ENCODE measurements at places on chromosomes 7 and 10.

- no peak for DNase-seq
These were observed 309.2 kb downstream of the FGFR2 start for GRCh38 chr10:121288864-121289661.

DNA sequence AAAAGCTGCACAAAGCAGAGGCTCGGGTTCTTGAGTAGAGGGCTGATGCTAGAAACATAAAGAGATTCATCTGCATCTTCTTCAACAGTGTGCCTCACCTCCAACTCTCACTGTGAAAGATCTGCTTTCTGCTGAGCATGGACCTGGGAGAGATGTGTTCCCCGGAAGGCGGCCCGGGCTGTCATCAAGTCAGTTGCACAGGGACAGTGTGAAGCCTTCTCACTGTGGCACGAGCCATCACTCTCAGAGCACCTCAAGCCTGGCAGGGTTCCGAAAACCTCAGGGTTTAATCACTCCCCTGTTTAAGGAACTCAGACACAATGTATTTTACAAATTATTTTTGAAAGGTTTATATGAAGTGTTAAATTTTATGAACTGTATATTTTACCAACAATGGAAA, 98.7 kb downstream of the RBM20 start:
- DNase-seq = no peak

- DNase-seq = peak; percentile 29
These were observed 4.5 kb upstream of the PLXNA4 start for GRCh38 chr7:132580717-132581285.

DNA sequence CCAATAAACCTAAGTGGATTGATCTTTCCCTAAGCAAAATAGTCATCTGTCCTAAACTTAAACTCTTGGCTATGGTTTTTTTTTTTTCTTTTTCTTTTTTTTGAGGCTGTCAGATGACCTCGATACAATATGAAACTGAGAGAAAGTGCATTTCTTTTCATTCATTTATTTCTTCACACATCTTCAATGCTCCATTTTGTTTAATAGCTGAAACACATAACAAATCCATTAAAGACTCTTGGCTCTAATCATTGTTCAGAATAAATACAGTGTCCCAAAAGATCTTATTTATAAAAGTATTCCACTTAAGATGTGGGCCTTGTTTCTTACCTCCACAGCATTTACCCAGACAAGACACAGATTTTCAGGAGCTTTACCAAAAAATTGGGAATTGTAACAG, 195.5 kb downstream of the TRIL start:
- no peak for DNase-seq

GRCh38 chr10:5888351-5888750, 1.3 kb downstream of the ANKRD16 start:
- no peak for DNase-seq

DNA sequence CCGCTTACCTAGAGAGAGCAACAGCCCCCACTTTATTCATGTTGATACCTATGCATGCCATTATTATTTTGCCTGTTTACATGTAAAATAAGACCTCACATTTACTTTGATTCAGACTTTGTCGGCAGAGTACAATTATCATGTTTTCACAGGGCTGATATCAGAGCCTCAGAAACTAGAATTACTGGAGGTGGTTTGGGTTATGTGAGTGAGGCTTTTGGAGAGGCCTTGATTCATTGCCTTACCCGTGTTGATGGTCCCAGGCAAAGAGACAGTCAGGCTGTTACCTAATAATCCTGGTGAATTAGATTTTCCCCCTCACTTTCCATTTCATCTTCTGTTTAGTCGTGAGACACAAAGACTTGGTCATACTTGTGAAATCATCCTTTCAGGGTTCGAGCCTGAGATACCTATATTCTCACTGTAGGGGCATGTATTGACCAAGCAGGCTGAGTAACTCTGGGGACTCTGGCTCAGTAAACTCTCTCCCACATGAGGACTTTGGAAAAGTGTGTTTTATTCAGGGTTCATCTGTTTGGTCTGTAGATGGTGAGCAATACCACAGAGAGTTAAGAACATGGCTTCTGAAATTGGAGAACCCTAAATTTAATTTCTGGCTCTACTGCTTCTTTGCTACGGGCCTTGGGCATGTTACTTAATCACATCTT, 150.9 kb downstream of the CELF2 start:
- no peak for DNase-seq

DNA sequence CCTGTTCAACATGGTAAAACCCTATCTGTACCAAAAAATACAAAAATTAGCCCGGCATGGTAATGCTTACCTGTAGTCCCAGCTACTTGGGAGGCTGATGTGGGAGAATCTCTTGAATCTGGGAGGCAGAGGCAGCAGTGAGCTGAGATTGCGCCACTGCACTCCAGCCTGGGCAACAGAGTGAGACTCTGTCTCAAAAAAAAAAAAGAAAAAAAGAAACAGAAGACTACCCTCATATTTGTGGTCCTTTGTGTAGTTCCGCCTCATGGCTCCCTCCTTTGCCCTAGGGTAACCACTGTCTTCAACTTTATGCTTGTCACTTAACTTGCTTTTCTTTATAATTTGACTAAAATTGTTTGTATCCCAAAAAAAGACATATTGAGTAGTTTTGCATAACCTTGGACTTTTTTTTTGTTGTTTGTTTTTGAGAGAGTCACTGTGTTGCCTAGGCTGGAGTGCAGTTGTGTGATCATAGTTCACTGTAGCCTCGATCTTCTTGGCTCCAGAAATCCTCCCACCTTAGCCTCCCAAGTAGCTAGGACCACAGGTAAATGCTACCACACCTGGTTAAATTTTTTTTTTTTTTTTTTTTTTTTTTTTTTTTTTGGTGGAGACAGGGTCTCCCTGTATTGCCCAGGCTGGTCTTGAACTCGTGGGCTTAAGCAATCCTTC, 3.7 kb downstream of the ZNF487 start:
- no peak for DNase-seq

- DNase-seq = no peak
These were observed 226.3 kb upstream of the NPVF start for GRCh38 chr7:25454562-25455041.

GRCh38 chr10:50552771-50553535, 70.8 kb downstream of the SGMS1 start:
- DNase-seq = no peak

GRCh38 chr10:130769146-130770017, 542.1 kb downstream of the TCERG1L start:
- DNase-seq = no peak

DNA sequence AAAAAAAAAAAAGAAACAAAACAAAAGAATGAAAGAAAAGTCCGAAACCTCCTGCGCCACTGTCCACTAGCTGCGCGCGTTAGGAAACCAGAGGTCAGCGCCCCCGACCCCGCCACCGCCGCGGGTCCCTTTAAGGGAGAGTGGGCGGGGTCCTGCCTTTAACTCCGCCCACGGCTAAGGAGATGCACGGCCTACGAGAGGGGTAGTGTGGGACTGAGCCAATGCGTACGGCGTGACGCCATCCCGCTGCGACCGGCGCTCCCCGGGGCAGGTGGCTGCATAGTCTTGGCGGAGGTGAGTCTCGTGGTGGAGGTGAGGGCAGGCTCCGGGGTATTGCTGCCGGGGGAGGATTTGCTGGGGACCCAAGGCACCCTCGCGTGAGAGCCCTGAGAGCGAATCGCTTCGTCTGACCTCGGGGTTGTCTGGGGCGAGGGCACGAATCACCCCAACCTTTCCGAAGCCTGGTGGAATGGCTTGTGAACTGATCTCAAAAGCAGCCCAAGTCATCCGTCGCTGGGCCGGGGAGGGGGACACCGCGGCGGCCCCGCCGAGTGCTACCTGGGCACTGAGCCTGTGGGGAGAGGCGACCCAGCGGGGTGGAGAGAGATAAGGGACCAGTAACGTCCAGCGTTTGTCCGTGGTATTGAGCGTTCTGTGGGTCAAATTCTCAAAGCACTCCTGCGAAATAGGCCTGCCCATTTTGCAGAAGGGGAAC, at the start of gene MRPS17:
Gene MRPS17, plus strand, starts transcription at position 241 of the 715 bp plus-strand sequence. CDS start 1,319 bp downstream, outside the sequence.
- DNase-seq = peak; percentile 54

GRCh38 chr10:122326385-122326784, 48.1 kb upstream of the PLEKHA1 start:
- no peak for DNase-seq

GRCh38 chr7:57398548-57398947, 51.4 kb upstream of the ZNF716 start:
- DNase-seq = no peak

DNA sequence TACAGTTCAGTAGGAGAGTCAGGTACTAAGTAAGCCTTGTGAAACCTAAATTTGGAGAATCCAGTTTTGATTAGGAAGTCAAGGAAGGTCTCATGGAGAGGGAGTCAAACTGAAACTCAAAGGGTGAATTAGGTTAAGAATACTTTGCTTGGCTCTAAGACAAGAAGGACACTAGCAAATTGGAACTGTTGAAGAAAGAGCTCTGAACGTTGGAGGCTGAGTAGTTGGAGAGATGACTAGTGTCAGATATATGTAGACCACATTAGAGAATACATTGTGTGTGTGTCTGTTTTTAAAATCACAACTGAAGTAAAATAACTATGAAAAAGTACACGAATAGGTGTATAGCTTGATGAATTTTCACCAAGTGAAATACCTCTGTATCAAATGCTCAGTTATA, 6.3 kb downstream of the VPS26A start:
- DNase-seq = no peak

DNA sequence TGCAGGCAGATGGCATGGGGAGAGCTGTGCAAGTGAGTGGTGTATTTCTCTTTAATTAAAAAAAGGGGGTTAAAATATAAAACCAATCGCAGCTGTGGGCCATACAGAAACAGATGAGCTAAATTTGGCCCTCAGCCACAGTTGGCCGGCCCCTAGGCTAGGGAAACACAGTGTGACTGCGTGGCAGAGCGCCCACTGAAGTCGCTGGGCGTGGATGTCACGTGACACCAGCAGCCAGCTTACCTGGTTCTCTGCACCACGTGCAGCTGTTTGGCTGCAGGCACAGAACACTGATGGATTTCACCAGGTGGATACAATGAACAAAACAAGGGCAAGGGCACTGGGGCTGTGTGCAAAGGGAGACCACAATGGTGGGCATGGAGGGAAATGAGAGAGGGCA, 119.3 kb upstream of the ZNF746 start:
- DNase-seq = no peak

- DNase-seq = no peak
These were observed 13.6 kb upstream of the BPGM start for GRCh38 chr7:134632937-134633540.

- DNase-seq = no peak
These were observed 26.0 kb upstream of the JMJD1C start for GRCh38 chr10:63491588-63492316.

DNA sequence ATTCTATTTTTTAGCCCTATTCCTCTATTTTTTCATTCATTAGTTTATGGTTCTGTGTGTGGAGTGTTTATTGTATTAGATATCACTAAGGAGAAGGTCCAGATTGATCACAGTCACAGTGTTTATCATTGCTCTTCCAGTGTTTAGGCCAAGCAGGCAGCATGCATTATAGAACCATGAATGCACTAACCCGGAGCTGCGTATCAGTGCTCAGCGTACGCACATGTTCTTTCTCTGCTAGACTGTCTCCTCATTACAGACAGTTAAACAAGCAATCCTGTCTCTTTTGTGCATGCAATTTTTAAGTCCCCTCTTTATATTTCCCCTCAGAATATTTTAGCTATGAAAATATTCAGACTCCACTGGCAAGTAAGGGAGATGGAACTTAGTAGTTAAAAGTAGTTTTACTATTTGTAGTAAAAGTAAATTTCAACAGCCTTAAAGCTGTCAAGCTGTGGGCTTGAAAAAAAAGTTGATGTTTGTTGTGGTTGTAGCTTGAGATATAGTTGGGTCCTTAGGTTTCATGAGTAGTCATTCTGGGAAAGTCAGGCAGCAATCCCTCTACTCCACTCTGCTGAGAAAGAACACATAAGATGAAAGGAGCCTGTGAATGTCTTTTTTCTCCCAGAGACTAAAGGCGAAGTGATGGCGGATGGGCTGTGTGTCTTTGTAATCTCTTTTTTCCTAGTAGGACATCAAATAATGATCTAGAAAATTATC, 260.4 kb downstream of the CDK14 start:
- DNase-seq = no peak

GRCh38 chr7:729140-730000, 2.3 kb upstream of the PRKAR1B start:
- DNase-seq = no peak

GRCh38 chr7:28608731-28609130, 196.4 kb downstream of the CREB5 start:
- no peak for DNase-seq

DNA sequence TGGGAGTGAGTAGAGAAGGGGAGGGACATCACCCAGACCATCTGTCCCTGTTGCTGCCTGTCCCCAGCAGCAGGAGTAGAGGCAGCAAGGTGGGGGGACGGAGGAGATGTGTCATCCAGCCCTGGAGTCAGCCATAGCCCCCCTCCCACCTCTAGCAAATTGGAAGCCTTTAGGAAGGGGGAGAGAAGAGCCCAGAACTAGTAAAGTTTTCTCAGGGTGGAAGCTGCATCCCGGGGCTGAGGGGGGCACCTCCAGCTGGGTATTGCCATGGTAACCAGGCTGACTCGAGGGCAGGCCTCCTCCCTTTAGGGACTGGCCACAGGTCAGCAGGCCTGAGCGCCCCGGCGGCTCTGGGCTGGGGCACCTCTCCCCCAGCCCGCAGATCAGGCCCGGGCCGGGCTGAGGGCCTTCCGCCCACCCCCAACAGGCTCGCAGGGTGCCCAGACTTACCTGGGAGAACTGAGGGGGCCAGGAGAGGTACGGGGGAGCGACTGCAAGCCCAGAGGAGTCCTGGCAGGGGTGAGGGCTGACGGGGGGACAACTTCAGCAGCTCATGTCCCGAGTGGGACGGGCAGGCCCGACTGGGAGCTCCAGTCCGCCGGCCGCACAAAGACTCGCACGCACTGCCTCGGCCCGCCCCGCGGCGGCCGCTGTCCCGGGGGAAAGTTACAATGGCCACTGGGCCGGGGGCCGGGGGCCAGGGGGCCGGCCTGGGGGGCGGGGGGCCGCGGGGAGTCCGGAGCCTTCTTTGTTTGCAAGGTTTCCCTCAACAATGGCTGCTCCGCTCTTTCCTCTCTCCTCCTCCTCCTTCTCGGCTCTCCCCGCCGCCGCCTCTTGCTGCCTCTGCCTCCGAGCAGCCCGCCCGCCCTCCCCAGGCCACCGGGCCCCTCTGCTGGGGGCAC, 6.0 kb downstream of the LDB1 start:
- DNase-seq = peak; percentile 31

GRCh38 chr10:76047521-76047920, 616.1 kb downstream of the LRMDA start:
- no peak for DNase-seq

GRCh38 chr7:41715000-41715399, 12.1 kb upstream of the INHBA start:
- no peak for DNase-seq

DNA sequence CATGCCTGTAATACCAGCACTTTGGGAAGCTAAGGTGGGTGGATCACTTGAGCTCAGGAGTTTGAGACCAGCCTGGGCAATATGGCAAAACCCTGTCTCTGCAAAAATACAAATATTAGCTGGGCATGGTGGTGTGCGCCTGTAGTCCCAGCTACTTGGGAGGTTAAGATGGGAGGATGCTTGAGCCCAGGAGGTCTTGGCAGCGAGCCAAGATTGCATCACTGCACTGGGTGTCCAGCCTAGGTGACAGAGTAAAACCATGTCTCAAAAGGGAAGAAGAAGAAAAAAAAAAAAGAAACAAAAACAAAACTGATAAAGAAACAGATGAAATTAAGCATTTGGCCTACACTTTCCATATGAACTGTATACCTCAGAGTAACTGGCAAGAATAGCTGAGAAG, 319.2 kb downstream of the PARD3 start:
- no peak for DNase-seq
